Stimulated activated CD4-positive, alpha-beta T cell treated with anti-CD3 and anti-CD28 coated beads, Interleukin-15, amount 100 ng/mL, for 1 hour (primary cell): ENCODE measurements at places on chromosomes 13 and 19.

DNA sequence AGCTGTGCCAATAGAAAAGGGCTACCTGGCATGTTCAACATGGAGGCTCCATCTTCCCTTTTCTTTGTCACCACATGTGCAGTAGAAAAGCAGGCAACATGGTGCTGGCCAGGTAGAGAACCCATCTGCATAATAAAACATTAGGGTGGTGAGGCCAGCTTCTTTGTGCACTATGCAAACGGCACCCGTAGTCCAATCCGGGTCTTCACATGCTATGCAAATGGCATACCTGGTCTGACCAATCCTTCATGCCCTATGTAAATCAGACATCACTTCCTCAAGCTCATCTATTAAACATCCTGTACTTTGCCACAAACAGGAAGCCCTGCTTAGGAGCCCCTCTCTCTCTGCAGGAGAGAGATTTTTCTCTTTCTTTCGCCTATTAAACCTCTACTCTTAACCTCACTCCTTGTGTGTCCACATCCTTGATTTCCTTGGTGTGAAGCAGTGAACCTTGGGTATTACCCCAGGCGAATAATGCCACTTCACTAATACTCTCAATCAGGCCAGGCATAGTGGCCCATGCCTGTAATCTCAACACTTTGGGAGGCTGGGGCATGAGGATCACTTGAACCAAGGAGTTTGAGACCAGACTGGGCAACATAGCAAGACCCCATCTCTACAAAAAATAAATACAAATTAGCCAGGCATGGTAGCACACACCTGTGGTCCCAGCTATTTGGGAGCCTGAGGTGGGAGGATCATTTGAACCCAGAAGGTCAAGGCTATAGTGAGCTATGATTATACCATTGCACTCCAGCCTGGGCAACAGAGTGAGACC, 111.3 kb upstream of the MRI1 start:
- no peak for DNase-seq

GRCh38 chr13:89401264-89401675, 1730.1 kb downstream of the SLITRK5 start:
- DNase-seq: no peak

DNA sequence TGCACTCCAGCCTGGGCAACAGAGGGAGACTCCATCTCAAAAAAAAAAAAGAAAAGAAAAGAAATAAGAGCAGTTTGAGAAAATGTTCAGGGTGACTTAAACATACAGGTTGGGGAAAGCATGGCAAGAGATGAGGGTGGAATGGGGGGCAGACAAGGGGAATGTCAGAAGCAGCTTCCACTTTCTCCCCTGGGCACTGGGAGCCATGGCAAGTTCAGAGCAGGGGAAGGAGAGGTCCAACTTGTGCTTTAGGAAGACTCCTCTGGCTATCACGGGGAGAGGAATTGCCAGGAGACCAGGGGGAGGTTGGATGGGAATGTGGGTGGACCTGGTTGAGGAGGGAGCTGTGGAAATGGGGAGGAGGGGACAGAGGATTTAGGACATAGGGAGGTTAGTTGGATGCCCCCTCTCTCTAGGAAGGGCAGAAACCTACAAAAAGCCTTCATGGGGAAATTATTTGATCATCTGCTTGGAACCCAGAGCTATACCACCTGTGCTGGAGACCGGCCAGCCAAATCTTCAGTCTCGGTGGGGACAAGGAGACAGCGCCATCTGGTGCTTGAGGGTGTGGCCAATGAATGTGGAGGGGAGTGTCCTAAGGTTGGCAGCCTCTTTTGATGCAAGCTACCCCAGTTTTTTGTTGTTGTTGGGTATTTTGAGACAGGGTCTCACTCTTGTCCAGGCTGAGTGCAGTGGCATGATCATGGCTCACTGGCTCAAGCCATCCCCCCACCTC, 7.3 kb upstream of the STRN4 start:
- peak; percentile 35 for DNase-seq

- DNase-seq: no peak
Measured at GRCh38 chr13:110446575-110446890, 115.0 kb downstream of the RAB20 start.

DNA sequence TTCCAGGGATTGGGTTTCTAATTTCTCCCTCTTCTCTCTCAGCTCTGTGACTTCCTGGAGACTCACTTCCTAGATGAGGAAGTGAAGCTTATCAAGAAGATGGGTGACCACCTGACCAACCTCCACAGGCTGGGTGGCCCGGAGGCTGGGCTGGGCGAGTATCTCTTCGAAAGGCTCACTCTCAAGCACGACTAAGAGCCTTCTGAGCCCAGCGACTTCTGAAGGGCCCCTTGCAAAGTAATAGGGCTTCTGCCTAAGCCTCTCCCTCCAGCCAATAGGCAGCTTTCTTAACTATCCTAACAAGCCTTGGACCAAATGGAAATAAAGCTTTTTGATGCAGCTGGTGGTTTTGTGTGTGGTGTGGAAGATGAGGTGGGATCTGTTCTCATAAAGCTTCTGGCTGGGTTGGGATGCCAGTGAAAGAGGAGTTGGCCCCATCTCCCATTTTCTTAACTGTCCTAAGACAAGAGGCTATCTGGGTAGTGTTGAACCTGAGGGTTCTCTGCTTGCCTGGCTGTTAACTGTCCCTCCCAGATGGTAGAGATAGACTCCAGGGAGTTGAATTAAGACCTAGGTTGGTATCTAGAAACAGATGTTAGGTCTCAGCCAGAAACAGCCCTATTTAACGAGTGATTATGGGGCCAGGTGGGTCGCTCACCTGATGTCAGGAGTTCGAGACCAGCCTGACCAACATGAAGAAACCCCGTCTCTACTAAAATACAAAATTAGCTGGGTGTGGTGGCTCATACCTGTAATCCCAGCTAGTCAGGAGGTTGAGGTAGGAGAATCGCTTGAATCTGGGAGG, 1.6 kb downstream of the FTL start:
- DNase-seq: no peak
